ENCODE measurements at places on chromosomes 13 and 19.

- no peak for DNase-seq
These were observed 165.8 kb downstream of the DIAPH3 start for GRCh38 chr13:59997976-59998375.

DNA sequence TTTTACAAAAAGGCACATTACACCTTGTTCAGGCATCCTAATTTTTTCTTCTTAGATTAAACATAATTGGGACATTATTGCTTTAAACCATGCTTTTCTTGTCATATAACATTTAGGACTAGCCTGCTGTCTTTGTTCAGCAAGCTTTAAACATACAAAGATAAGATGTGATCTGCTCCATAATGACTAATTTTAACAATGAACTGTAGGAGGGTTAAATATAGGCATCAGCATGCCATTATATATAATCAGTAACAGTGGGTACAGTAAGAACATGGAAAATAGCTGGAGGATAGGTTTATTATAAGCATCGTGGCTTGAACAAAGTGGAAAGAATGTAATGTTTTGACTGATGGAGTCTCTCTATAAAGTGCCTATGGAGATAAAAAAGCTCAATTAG is 661.7 kb downstream of the SLITRK6 start:
- no peak for DNase-seq

GRCh38 chr13:72932250-72932649 is 126.6 kb upstream of the KLF5 start:
- no peak for DNase-seq

DNA sequence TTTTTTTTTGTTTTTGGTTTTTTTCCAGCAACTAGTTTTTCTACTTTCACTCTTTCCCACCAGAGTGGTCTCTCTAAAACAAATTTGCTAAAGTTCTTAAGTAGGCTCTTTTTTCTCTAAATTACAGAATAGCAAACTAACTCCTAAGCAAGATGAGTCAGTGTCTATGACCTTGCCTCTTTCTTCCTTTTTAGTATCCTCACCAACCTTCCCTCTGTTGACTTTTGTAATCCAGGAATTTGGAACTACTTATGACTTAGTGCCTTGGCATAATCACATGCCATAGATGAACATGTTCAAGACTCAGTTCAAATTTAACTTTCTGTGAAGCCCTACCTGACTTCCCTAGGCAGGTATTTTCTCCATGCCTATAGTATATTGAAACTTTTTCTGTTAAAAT is 32.3 kb upstream of the AKAP11 start:
- DNase-seq, result no peak

GRCh38 chr13:114325729-114326128 is 11.4 kb downstream of the CHAMP1 start:
- no peak for DNase-seq

- DNase-seq, result no peak
These were observed 17.1 kb upstream of the DPY19L3 start for GRCh38 chr19:32388393-32388855.

- no peak for DNase-seq
These were observed 82.5 kb downstream of the MAP4K1 start for GRCh38 chr19:38535212-38535611.

DNA sequence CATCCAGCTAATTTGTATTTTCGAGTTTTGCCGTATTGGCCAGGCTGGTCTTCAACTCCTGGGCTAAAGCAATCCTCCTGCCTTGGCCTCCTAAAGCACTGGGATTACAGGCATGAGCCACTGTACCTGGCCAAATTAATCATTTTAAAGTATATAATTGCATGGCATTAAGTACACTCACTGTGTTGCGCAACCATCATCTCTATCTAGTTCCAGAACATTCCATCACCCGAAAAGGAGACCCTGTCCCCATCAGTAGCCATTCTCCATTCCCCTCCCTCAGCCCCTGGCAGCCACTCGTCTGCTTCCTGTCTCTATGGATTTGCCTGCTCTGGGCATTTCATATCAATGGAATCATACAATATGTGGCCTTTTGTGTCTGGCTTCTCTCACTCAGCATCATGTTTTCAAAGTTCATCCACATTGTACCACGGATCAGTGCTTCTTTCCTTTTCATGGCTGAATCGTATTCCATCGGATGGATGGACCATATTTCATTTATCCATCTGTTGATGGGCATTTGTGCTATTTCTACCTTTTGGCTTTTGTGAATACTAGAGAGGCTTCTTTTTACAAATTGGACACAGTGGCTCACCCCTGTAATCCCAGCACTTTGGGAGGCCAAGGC is 13.1 kb downstream of the PGPEP1 start:
- no peak for DNase-seq

DNA sequence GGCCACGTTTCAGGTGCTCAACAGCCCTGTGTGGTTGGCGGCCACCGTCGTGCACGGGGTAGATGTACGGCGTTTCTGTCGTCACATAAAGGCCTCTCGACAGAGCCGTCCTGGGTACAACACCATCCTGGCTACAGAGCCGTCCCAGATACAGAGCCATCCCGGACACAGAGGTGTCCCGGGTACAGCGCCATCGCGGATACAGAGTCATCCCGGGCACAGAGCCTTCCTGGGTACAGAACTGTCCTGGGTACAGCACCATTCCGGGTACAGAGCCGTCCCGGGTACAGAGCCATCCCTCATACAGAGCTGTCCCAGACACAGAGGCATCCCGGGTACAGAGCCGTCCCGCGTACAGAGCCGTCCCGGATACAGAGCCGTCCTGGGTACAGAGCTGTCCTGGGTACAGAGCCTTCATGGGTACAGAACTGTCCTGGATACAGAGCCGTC is 222.7 kb upstream of the SOX1 start:
- no peak for DNase-seq

- no peak for DNase-seq
These were observed 5.9 kb upstream of the SRRM5 start for GRCh38 chr19:43605875-43606568.

DNA sequence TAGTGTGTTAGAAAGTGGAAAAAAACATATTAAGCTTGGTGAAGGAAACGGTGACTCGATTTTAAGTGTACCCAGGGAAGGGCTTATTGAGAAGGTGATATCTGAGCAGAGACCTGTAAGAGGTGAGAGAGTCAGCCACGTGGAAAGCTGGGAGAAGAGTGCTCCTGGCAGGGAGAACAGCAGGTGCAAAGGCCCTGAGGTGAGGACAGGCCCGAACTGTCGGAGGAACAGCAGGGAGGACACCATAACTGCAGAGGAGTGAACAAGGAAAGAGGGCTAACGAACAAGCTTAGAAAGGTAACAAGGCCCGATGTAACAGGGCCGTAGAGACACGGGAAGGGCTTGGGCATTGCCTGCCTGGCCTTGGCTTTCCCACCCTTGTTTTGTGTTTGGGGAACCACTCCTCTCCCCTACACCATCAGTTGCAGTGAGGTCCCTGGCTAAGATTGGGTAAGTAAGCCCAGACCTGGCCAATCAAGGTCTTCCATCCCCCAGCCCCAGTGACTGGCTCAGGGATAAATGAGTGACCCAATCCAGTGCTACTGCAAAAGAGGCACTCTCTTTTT is 7.3 kb downstream of the ATP4A start:
- no peak for DNase-seq

DNA sequence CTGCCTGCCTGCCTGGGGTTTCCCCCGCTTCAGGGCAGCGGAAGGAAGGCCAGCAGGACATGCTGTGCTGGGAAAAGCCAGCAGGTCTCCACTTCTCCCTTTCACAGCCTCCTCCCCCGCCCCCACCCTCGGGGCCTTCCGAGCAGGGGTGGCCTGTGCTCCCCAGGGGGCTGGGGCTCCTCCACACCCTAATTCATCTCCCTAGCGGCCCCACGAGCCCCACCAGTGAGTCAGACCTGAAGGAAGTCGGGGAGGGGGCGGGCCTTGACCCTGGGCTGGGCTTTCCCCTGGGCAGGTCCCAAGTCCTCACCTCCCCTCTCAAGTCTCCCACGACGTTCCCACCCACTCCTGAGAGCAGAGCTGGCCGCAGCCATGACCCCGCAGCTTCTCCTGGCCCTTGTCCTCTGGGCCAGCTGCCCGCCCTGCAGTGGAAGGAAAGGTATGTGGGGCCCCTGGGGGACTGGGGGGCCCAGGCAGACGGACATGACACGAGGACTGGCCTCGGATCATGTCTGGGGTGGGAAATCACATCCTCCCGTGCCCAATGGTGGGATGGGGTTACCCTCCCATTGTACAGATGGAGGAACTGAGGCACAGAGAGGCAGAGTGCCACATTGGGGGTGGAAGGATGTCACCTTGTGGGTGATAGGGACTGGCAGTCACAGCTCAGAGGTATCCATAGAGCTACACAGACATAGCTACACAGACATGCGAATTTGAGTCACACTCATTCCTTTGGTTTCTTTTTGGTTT is at the start of gene EBI3:
TSS of gene EBI3 (plus strand) at position 345 of the 753 bp plus-strand sequence. CDS start at position 373, 28 bp downstream.
- peak; percentile 52 for DNase-seq

- no peak for DNase-seq
These were observed 20.1 kb downstream of the SH3GL1 start for GRCh38 chr19:4380254-4380727.
